Mesenteric fat pad (tissue), 1 donor: ENCODE measurements at places on chromosomes 2 and 18. TPM values are rescaled to one million over a fixed set of nuclear protein-coding genes. Genes with fewer than 3 reads are reported as not detected.

Gene ZNF804A
- not detected for total RNA-seq

Gene FBXO15
- total RNA-seq: 0.29 TPM

Gene ATP6V1C2
- 1.4 TPM for total RNA-seq

Gene TSPYL6
- total RNA-seq: not detected

Gene GPAT2
- total RNA-seq: 9.0 TPM

Gene REG3G
- total RNA-seq: not detected

Gene CBLN2
- total RNA-seq: not detected

Gene CD8B
- 0.67 TPM for total RNA-seq

DNA sequence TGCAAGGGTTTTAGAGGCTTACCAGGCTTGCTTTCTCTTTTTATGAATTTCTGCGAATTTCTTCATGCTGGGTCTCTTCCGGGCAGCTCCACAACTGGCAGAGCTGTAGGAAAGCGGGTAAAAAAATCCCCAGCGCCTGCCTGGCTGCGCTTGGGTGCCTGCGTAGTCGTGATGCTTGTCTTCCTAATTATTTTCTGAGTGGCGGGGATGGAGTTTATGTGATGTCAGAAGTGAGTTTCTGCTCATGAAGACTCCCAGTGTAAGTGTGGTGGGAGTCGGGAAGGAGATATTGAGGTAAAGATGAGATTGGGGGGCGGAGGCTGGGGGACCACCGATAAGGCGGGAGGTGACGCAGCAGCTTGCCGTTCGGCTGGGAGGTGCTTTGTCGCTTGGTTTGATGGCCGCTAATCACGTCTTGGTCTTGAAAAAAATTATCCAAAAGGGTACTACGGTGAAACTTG, 229.8 kb downstream of the LDLRAD4 start:
- DNase-seq: no peak

DNA sequence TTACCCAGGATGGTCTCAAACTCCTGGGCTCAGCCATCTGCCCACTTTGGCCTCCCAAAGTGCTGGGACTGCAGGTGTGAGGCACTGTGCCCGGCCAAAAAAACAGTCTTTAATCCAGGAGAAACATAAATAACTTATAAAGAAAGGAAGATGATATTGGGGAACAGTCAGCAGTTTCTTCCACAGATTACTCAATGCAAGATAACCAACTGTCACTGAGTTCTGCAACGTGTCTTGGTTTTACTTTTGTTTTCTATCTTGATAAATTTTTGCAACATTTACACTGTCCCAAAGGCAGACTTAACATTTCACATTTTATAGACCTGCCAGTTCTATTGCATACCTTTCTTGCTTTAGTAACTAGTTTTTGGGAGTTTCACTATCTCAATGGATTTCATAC, 71.1 kb downstream of the ANKRD44 start:
- DNase-seq: no peak

- DNase-seq: no peak
Observed at GRCh38 chr18:3389977-3390376, 60.0 kb upstream of the TGIF1 start.

DNA sequence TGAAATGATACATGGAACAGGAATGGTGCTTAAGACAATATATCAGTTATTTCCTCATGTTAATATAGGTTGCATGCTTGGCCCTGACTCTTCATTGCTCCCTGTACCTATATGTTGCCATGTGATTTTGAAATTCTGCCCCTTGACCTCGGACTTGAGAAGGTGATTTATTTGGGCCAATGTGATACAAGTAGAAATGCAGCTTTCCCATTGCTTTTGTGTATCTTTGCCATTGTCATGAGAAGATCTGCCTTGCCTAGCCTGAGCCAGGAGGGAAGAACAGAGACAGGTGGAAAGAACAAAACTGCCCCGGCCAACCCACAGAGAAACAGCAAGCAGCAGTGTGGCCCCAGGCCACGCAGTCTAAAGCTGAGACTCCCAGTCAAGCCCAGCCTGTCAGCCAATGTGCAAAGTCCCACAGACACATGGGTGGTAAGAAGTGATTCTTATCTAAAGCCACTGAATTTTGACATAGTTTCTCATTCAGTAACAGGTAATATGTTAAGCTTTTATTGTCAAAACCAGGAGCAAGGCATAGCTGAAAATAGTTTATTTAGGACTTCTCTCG, 245.7 kb upstream of the RND3 start:
- DNase-seq: no peak

- DNase-seq: no peak
Observed at GRCh38 chr18:72458271-72458670, 85.9 kb downstream of the CBLN2 start.

- no peak for DNase-seq
Observed at GRCh38 chr2:105416156-105416555, 17.3 kb upstream of the FHL2 start.

- DNase-seq: no peak
Observed at GRCh38 chr2:242001853-242002252, 132.3 kb downstream of the RTP5 start.

- DNase-seq: no peak
Observed at GRCh38 chr2:168662651-168663208, 139.7 kb upstream of the NOSTRIN start.

DNA sequence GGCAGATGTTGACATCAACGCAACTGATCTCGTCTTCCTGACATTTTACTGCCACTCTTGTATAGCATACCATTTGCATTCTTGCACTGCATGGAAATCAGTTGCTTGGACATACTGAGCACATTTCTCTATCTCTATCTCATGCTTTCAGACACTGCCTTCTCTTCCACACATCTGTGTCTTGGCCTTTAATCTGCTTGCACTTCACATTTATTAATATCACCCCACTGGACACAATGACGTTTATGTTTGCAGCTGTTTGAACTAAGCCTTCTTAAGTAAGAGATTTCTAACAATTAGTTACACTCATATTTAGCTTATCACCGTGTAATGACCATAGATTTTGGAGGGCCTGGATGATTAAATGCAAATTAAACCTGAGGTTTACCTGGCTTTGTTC, 229.8 kb upstream of the CDH19 start:
- DNase-seq: no peak

GRCh38 chr2:212897296-212897695, 254.1 kb downstream of the IKZF2 start:
- DNase-seq: no peak

DNA sequence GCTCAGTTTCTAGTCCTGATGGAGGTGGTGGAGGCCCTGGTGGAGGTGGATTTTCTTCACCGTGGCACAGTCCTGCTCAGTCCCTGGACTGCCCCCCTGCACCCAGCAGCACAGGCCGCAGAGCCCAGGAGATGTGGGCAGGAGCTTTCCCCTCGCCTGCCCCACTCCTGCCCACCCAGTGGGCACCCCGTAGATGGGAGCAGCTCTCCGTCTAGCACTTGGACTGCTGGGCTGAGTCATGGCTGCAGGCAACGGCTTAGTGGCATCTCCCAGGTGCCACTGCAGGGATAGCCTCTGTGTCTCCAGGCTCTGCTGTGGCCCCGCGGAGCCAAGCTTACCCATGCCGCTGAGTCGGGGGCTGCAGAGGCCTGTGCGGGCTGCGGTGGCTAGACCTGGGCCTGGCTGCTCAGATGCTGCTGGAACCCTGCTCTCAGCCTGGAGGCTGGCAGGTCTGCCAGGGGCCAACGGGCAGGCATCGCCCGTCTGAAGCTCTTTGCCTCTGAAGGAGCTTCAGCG, 92.3 kb upstream of the CTDP1 start:
- peak; percentile 78 for DNase-seq

GRCh38 chr2:135914485-135914884, 38.2 kb upstream of the MCM6 start:
- DNase-seq: no peak

- no peak for DNase-seq
Observed at GRCh38 chr2:177161741-177162460, 50.7 kb upstream of the HNRNPA3 start.

DNA sequence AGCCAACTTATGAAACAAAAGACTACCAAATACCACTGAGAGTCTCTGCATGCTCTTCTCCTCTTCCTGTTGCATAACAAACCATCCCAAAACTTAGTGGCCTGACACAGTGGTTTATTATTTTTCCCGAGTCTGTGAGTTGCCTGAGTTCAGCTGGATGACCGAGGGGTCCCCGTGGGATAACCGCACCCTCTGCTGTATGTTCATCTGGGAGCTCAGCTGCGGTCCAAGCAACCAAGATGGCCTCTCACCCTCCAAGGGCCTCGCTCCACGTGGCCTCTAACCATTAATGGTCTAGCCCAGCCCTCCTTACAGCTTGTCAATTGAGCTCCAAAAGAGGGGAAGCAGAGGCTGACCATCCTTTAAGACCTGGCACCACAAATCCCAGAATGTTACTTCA, 17.1 kb downstream of the ITM2C start:
- no peak for DNase-seq

- no peak for DNase-seq
Observed at GRCh38 chr2:148130581-148130980, 109.7 kb downstream of the MBD5 start.

DNA sequence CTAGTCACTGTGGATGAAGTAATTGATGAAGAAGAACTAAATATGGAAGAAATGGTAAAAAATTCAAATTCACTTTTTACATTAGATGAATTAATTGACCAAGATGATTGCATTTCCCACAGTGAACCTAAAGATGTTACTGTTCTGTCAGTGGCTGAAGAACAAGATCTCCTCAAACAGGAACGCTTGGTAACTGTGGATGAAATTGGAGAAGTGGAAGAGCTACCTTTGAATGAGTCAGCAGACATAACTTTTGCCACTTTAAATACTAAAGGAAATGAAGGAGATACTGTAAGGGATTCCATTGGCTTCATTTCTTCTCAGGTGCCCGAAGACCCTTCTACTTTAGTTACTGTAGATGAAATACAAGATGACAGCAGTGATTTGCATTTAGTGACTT, 26.6 kb upstream of the DYSF start:
- DNase-seq: no peak

GRCh38 chr18:73621091-73621490, 526.5 kb downstream of the FBXO15 start:
- no peak for DNase-seq

DNA sequence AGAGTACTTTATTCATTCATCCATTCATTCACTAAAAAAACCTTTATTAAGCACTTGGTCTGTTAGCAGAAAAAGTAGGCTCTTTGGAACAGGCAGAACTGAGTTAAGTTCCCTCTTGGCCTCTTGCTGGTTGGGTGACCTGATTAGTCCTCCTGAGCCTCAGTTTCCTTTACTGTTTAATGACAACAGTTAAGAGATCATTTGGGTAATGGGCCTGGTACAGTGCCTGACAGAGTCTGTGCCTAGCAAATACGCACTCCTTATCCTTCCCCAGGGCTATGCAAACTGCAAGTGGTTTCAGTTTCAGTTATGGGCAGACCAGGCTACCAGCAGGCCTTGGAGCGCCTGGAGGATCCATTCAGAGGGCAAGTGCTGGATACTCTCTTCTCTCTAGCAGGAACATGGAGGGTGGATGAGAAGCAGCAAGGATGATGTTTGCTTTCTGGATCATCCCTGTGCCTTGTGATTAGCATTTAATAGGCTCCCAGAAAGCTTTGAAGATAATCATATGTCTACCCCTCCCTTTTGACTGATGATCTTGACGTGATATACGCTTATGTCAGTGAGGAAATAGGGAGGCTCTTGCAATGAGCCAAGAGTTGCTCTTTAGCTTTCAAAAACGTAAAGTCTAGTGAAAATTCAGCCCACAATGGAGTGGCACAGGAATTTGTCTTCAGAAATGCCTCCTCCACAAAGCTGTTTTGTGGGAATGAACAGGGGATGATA, 12.4 kb upstream of the TAF1B start:
- DNase-seq: no peak

- no peak for DNase-seq
Observed at GRCh38 chr2:238379096-238379810, 47.5 kb upstream of the ASB1 start.

DNA sequence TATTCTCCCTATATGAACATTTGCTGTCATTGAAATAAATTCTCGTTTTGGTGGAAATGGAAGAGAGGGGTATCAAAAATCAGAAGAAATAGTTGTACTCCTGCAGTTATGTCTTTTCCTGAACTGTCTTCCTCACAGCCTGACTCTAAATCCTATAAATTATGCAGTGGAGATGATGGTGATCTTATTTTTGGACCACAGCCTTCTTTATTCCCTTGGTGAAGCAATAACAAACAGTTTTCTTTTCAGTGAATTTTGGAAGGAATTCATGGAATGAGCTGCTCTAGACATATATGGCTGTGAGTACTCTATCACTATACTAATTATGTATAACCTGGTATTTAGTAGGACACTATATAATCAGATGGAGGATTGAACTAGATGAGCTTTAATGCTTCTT, 1.7 kb upstream of the SLC25A12 start:
- DNase-seq: no peak

DNA sequence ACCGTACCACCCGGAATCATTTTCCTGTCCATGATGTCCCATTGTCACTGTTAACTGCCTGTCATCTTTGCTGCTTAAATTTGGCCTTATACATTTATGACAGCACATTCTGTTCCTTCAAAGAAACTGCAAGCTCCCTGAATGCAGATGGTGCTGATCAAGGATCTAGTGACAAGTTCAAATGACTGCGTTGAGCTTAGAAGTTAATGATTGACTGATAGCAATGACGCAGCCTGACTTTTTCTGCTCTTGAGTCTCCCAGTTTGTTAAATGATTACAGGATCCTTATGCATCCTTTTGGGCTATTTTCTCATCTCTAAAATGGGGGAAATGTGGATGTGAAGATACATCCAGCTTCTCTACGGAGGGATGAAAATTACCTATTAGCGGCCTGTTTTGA, 159.0 kb downstream of the DCC start:
- DNase-seq: no peak
